GM23338 (cell line): ENCODE measurements at places on chromosomes 7 and 10. TPM values are rescaled to one million over a fixed set of nuclear protein-coding genes. Genes with fewer than 3 reads are reported as not detected.

SORCS1 gene
- total RNA-seq, result 7.4 and 8.9 TPM in 2 replicates

PHYHIPL gene
- 0.24 and 2.1 TPM in 2 replicates for total RNA-seq

IMPDH1 gene
- total RNA-seq, result 35.8 and 48.3 TPM in 2 replicates

CPEB3 gene
- total RNA-seq, result 1.6 and 1.9 TPM in 2 replicates

DNA sequence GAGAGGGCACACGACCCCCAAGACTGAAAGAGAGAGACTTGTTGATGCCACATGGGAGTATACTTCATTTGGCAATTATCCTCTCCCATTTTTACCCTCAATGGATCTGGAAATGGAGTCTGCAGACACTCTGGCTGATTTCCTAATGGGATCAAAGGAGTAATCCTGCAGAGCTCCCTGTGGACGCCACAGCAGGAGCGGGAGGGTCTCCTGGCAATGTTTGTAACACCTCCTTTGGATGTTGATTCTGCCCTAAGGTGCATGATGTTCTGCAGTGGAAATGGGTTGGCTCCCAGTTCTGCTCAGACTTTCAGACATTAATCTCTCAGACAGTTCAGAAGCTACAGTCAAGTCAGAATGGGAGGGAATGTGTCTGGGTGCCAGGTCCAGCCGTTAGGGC is 166.0 kb upstream of the WDR11 start:
- H3K27me3 ChIP-seq, result no peaks in the 10 kb centered on the region
- no peak overlapping the region for H3K27ac ChIP-seq
- H3K4me3 ChIP-seq, result no peak overlapping the region
- no peak for DNase-seq
- no peaks in the 10 kb centered on the region for H3K36me3 ChIP-seq

DNA sequence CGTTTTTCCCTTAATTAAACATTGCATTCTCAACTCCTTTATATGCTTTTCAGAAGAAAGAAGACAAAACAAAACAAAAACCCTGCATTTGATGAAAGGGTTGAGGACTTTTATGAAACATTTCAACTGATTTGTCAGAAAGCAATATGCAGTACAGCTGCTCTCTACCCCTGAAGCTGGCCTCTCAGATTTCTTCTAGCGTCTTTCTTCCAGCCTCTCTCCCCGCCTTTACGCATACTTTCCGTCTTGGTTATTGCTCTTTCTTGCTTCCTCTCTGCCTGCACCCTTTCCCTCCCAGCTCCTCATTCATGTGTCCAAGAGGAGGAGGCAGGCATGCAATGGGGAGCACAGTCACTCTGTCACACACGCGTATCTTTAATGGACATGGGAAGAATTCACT is 91.0 kb upstream of the COL1A2 start:
- peaks cover 19% of the 10 kb centered on the region for H3K4me1 ChIP-seq
- H3K27ac ChIP-seq, result no peak overlapping the region
- H3K27me3 ChIP-seq, result no peaks in the 10 kb centered on the region
- no peaks in the 10 kb centered on the region for H3K36me3 ChIP-seq
- no peak overlapping the region for H3K4me3 ChIP-seq

DNA sequence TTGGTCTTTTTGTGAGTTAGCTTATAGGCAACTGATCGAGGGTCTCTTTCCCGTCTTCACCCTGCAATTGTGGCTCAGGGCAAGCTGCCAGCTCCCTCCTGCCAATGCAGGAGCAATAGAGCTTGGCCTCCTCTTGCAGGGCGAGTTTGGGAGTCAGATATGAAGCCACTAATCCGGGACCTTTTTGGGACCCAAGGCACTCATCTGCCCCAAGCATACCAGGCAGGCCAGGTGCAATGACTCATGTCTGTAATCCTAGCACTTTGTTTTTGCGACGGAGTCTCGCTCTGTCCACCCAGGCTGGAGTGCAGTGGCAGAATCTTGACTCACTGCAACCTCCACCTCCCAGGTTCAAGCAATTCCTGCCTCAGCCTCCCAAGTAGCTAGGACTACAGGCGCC is 21.1 kb downstream of the LIMK1 start:
- H3K4me1 ChIP-seq, result no peaks in the 10 kb centered on the region
- no peak overlapping the region for H3K4me3 ChIP-seq
- no peaks in the 10 kb centered on the region for H3K27me3 ChIP-seq
- no peak for DNase-seq
- no peak overlapping the region for H3K27ac ChIP-seq

GRCh38 chr7:150852371-150852905 is at the start of gene AOC1:
Gene AOC1, plus strand, starts transcription at chr7:150852517. Its CDS starts 3,954 bp downstream, at chr7:150856471.
- no peak within 1 kb of the TSS for H3K27ac ChIP-seq
- H3K36me3 ChIP-seq, result no peaks in the 10 kb centered on the region
- no peak within 1 kb of the TSS for H3K4me3 ChIP-seq
- H3K27me3 ChIP-seq, result no peaks in the 10 kb centered on the region
- H3K4me1 ChIP-seq, result peaks cover 3% of the 10 kb centered on the region; the same call in 1 of the 2 replicates
- peak; percentile 20 for DNase-seq

GRCh38 chr10:37972396-37972795 is 4.1 kb downstream of the ZNF25 start:
- no peak for DNase-seq
- no peaks in the 10 kb centered on the region for H3K27me3 ChIP-seq
- H3K4me3 ChIP-seq, result no peak overlapping the region
- H3K36me3 ChIP-seq, result no peaks in the 10 kb centered on the region; the same call in 1 of the 2 replicates
- no peak overlapping the region for H3K27ac ChIP-seq

DNA sequence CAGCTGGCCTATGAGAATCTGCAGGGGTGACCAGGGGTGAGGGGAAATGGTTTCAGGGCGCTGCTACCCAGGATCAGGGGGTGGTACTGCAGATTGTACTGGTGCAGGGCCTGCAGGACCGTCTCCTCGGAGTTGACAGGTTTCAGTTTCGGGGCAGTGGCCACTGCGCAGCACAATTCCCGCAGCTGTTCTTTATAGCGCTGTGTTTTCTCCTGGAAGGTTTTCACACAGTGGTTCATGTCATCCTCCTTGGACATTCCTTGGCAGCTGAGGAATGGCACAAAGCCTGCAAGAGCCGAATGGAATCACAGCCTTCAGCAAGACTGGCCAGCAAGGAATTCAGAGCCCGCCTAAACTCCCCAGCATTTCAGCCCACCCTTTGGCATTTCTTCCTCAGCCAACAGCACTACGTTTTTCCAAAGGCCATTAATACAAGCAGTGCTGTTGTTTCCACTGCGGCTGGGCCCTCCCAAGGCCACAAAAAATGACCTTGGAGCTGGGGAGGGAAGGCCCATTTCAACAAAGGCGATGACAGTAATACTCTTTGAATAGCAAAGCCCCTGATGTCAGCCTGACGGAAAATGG is 44.9 kb downstream of the PNLIPRP2 start:
- peaks cover 11% of the 10 kb centered on the region for H3K4me1 ChIP-seq
- no peak for DNase-seq
- H3K27ac ChIP-seq, result no peak overlapping the region
- no peak overlapping the region for H3K4me3 ChIP-seq
- peaks cover 3% of the 10 kb centered on the region; the same call in 1 of the 2 replicates for H3K36me3 ChIP-seq
- no peaks in the 10 kb centered on the region for H3K27me3 ChIP-seq

DNA sequence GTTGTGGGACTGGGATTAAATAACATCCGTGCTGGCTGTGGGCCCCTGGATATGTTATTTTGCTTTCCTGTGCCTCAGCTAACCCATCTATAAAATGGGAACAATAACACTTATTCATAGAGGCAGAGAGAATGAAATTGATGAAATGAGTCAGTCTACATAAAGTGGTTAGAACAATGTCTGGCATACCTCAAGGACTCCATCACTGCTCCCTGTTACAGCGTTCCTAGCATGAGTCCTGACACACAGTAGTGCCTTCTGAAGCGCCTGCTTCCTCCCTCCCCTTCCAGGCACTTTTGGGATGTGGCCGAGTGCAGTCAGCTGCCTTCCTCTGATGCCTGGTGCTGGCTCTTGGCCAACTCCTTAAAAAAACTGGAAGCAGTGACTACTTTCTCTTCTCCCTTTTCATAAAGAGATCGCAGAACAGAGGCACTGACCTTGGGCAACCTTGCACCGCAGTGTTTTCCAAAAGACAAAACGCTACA is 108.4 kb upstream of the ZMIZ1 start:
- no peak overlapping the region for H3K4me3 ChIP-seq
- no peak overlapping the region for H3K27ac ChIP-seq
- no peaks in the 10 kb centered on the region for H3K36me3 ChIP-seq
- no peak for DNase-seq
- H3K27me3 ChIP-seq, result no peaks in the 10 kb centered on the region

DNA sequence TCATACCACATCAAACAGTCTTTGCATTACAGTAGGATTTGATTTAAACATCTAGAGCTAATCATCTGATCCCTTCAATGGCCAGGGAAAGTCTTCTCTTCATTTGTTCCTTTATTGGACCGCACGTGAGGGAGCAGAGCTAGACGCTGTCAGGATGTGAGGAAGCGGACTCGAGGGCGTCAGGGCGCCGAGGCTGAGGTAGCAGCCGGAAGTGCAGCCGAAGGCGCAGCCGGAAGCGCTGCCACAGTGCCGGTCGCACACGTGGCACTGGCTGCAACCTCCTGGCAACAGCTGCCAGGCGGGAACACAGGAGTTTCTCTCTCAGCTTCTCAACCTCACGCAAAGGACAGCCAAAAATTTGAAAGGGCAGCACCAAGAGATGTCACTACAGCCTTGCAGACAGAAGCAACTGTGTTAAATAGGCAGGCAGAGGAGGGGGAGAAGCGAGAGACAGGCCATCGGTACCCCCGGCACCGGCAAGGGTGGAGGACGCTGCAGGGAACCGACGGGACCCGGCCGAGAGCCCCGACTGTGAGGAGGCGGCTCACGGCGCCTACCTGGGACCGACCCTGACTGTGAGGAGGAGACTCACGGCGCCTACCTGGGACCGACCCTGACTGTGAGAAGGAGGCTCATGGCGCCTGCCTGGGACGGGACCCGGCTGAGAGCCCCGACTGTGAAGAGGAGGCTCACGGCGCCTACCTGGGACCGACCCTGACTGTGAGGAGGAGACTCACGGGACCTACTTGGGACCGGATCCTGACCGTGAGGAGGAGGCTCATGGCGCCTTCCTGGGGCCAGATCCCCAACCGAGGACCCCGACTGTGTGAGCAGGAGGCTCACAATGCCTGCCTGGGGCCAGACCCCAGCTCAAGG is 32.3 kb downstream of the VIPR2 start:
- H3K27me3 ChIP-seq, result no peaks in the 10 kb centered on the region
- no peaks in the 10 kb centered on the region for H3K36me3 ChIP-seq
- H3K27ac ChIP-seq, result no peak overlapping the region
